ENCODE measurements at places on chromosomes 4 and X.

DNA sequence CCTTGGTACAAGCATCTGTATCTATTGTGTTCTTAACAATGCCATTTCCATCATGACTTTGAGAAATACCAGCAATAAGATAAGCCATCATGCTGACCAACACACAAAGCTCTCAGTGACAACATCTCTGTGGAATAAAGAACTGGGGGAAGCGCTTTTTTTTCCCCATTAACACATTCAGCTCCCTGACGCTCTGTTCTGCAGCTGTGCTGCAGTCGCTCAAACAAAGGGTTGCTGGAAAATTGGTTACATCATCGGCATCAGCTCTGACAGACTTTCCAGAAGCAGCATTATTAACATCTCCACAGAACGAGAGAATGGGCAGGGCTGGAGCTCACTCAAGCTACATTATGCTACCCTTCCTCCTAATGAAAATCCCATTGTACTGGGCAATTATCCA lies 39.9 kb downstream of the DCX start:
- no peak for DNase-seq

DNA sequence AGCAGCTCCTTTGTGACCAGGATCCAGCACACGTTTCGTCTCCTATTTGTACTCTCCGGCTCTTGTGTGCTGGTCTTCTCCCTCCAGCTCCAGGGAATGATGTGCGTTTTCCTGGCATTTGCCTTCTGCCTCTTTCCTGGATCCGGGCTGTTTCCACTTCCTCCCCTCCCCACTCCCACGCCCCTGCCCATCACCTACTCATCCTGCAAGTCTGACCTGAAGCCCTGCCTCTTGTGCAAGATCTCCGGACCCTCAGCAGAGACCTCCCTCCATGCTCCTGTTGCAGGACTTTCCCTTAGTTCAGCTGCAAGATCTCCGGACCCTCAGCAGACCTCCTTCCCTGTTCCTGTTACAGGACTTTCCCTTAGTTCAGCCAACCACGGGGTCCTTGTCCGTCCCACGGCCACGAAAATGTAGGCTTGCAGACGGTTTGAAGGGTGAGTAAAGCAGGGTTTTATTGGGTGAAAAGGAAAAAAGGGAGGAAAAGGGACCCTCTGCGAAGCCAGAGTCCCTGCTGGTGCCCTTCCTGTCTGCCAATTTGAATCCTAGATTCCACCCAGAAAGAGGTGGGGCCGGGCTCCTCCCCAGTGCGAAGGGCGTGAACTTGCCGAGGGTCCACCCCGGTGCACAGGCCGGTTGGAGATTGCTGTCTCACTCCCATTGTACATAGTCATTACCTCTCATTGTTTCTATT lies 74.4 kb upstream of the IRF2 start:
- DNase-seq, result no peak

GRCh38 chr4:142360657-142361056 lies 485.4 kb downstream of the INPP4B start:
- DNase-seq, result no peak

DNA sequence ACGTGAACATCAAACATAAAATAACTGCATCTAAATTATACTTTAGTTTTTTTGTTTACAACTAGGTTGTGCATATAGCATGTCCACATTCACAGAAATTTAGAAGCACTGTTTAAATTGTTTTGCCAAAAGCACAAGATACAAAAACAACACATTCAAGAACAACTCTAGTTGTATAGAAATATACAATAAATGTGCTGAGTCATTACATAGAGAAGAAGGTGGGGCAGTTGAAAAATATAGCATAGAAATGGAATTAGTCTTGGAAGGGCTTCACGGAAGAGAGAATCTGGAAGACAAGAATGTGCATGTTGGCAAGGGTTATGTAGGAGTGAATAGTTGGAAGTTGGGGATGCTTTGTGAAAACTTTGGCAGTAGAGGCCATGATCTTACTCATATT lies 239.0 kb upstream of the GLRA2 start:
- no peak for DNase-seq

- no peak for DNase-seq
Observed at GRCh38 chr4:82776925-82777542, 21.6 kb downstream of the SCD5 start.
